ENCODE measurements at places on chromosomes 6 and 20.
A peak's percentile ranks its signal among the peaks of the same experiment; 100 is the strongest.

DNA sequence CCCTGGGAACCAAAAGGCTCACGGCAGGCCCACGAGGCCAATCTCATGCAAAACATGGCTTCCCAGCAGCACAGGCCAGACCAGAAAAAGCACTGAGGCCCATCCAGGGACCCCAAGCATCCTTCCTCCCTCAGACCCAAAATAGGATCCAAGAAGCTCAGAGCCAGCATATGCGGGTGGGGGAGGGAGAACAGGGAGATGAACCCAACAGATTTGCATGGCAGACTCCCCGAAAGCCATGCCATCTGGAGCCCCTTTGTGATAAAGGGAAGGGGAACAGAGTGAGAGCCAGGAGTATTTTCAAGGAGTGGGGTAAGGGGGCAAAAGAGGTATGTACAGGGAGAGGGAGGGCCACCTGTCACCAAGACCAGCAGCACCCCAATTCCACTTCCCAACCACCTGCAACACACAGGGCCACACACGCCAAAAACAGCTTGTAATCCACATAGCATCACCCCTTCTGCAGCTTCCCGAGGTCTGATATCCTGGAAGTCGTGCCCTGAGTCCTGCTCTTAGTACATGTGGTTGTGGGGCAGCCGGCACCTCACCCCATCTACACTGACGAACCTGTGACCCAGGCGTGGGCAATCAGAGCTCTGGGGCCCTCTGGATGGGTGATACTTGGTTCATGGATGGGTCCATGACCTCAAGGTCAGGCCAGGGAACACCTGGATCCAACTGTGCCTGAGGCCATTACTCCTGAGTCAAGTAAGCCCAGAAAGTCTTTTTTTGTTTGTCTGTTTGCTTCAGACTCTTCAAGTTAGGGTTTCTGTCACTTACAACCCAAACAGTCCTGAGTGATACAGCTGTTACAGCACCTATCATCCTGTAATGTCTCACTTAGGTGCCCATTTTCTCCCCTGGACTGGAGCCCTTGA, 24.4 kb downstream of the PREX1 start:
- DNase-seq, result no peak

DNA sequence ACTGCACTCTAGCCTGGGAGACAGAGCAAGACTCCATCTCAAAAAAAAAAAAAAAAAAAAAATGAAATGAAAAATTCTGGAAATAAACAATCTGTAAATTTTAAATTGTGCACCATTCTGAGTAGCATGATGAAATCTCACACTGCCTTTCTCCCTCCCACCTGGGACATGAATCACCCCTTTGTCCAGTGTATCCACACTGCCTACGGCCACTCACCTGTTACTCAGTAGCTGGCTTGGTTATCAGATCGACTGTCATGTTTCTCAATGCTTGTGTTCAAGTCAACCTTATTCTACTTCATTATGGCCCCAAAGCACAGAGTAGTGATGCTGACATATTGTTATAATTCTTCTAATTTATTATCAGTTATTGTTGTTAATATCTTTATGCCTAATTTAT, 58.7 kb upstream of the MTHFD1L start:
- DNase-seq, result no peak

- peak; percentile 64 for DNase-seq
Measured at GRCh38 chr6:129683601-129684322, 26.2 kb downstream of the ARHGAP18 start.

- peak; percentile 9 for DNase-seq
Measured at GRCh38 chr6:40912158-40912946, 126.7 kb downstream of the UNC5CL start.

DNA sequence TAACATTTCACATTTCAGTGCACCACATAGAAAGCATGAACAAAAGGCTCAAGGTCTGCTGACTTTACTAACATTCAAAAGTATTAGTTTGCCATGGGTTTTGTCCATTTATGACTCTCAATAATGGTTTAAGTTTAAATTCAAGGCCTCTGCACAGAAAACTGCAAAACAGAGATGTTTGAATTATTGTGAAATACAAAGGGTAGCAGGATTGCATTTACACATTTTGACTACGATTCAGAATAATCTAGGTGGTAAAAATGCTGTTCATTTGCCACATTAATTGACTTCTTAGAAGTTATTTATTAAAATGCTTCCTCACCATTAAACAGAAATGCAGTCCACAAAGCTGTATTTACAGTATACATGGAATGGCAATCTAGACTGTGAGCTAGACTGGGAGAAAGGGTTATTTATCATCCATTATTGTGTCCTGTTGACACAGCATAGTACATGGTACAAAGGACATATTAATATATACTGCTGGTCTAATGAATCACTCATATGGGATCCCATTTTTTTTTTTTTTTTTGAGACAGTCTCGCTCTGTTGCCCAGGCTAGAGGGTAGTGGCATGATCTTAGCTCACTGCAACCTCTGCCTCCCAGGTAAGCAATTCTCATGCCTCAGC, 18.0 kb downstream of the USP49 start:
- no peak for DNase-seq

All from stimulated activated naive B cell treated with anti-CD40 and anti-IgM and Interleukin-4, amounts not matched to agents 10 μg/mL and 1 μg/mL and 100 μg/mL, for 72 hours (primary cell).